GM04504 (cell line): ENCODE measurements at places on chromosomes 11 and 22.

GRCh38 chr11:12420040-12420439, 42.7 kb downstream of the PARVA start:
- no peak for DNase-seq

DNA sequence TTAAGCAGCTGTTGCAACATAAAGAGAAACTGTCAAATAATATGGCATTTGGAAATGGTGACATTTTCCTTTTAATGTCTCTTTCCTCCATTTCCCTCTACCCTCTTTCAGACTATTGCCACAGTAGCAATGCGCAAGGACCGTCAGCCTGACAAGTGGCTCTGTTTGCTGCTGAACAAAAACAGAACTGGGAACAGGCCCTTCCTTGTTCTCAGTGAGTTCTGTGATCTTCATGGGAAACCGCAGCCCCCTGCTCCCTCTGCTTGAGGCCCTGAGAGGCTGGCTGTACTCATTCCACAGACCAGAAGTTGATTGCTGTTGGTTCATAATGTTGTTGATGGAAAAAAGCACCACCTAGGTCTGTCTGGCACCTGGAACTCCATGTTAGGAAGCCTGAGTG, 559.7 kb downstream of the OPCML start:
- no peak for DNase-seq

- no peak for DNase-seq
Observed at GRCh38 chr11:119505861-119506260, 82.9 kb upstream of the THY1 start.

DNA sequence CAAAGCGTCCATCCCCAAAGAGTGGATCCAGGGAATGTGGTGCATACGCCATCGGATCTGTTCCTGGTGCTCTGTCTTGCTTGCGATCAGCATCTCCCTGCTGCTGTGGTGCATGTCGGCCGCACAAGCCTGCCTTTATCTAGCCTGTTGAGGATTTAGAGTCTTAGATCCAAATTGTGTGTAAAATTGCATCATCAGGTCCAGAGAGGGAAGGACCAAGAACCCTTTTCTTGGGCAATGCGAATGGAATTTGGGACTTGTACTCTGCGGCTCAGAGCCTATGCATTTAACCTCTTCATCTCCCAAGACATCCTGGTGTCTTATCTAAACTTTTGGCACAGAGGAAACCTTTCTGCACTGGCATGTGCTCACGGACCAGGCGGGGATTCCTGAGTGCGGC, 1238.7 kb downstream of the TBC1D22A start:
- DNase-seq = no peak

- DNase-seq = no peak
Observed at GRCh38 chr22:37817705-37818408, 5.3 kb upstream of the GALR3 start.
